ENCODE measurements at places on chromosomes 4 and X.

DNA sequence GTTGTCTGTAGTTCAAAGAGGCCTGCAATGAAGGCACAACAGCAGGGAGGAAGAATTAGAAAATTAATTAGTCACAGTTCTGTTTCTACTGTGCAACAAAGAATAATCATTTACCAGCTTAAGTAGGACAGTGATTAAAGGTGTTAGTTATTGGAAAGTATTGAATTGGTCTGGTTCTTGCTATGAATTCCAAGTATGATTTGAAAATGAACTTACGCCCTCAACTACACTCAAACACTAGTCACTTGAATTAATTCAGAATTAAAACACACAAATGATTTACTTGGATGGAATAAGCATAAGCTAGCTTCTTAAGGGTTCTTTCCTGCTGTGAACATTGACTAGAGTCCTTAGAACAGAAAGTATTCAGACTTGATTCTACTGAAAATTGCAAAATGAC is 69.9 kb upstream of the EXOC1L start:
- DNase-seq = no peak

GRCh38 chrX:154658187-154658586 is 4.8 kb upstream of the CTAG2 start:
- DNase-seq = no peak

- peak; percentile 81 for DNase-seq
These were observed 67.4 kb downstream of the NOCT start for GRCh38 chr4:139082750-139083606.

- DNase-seq = no peak
These were observed at the start of gene FHL1 for GRCh38 chrX:136147315-136147901. FHL1 (plus strand) TSS chrX:136147533.

GRCh38 chrX:53440621-53441517 is 6.7 kb upstream of the HSD17B10 start:
- DNase-seq = no peak

DNA sequence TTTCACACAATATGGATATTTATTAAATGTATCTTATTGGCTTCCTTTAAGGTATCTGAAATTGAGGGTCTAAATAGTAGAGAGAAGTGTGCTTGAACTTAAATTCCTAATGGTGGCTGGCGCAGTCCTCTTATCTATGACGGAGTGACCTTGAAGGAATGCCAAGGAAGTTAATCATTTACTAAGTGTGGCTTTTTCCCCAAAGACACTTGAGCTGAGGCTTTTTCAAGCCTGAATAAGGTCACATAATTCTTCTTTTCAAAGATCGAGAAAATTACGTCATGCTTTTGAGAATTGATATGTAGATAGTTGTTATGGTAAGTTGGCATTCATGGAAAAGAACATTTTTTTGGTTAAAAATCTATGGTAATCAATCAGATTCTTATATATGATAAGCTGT is 11.7 kb upstream of the PRPS2 start:
- DNase-seq = no peak

GRCh38 chrX:132958091-132958703 is at the start of gene HS6ST2:
HS6ST2 (minus strand) TSS chrX:132958629.
- no peak for DNase-seq

DNA sequence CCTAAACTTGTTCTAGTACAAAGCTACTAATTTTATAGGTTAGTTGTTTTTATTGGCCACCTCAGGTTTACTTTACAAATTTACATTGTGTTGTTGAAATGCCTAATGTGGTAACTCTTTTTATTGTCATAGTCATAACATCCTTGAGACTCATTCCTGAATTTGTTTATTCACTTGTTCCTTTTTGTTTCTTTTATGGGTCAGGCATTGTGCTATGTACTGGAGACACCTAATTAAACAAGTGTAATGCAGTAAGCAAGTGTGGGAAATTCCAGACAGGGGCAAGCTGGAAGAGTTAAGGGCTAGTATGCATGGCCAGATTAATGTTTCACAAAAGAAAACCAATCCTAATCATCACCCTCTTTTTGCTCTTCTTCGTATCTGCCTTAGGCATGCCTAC is 30.5 kb upstream of the TTC29 start:
- DNase-seq = no peak

DNA sequence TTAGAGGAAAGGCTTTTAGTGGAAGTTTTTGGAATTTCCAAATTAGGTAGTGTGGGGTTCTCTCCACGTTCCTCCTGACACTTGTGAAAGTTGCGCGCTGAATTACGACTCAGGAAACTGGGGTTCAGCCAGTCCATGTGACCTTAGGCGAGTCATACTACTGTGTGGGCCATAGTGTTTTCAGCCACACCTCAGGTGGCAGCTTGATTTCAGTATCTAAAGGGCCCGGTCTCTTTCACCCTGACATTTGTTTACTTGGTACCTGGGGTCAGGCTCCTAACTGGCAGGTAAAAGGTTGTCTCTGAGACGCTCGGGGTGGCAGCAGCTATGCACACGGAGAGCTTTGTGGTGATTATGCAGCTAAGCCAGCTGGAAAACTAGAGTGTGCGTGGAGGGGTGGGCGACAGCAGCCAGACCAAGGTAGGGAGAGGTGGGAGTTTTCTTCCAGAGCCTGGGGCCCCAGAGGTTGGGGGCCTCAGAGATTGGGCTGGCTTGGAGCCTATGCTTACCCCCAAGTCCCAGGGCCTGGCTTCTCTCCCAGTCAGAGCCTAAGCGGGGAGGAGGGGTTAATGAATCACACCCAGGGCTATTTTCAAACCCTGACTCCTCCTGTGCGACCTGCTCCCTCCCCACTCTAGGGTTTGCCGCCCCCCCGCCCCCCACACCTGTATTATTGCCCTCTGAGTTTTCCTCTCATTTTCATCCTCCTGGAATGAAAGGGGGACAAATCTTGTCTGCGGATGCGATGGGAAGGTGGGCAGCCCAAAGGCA is 47.2 kb downstream of the STARD8 start:
- no peak for DNase-seq

- no peak for DNase-seq
These were observed 243.2 kb upstream of the BMP3 start for GRCh38 chr4:80787306-80787705.

GRCh38 chr4:177489471-177490246 is 47.4 kb upstream of the AGA start:
- no peak for DNase-seq

DNA sequence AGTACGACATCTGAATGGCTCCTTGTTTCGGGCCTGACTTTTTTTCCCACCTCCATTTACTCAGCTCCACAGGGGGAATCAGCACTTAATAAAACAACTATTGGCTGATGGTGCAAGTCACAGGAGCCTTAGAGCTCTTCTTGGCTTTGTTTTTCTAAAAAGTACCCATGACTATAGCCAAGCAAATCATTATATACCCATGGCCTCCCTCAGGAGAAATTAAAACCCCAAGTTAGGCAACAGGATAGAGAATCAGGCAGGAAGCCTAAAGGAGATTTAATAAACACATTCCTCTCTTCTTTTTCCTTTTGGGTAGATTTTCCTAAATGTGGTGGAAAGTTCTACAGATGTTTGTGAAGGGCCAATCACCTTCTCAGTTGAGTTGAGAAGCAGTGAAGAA is 91.9 kb upstream of the RBPJ start:
- DNase-seq = no peak

DNA sequence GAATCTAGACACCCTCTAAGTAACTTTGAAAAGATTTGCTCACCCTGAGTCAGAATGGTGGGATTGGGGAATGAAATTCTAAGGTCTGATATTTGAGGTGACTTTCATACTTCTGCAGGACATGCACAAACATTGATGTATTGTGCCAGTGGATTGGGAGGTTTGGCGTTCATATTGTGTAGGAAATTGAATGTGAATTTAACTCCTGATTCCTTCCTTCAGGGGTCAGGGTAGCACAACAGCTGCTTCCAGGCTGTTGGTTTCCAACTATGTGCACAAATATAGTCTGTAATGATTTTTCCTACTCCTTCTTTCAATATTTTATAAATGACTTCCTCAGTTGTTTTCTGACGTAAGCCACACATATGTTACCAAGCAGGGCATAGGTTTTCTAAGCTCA is 3.1 kb downstream of the IL1RAPL1 start:
- no peak for DNase-seq

GRCh38 chrX:111831343-111831742 is 44.6 kb upstream of the TRPC5OS start:
- DNase-seq = no peak

- DNase-seq = no peak
These were observed 234.1 kb downstream of the CPE start for GRCh38 chr4:165612936-165613335.

- no peak for DNase-seq
These were observed 73.1 kb downstream of the CXXC4 start for GRCh38 chr4:104421566-104421965.

GRCh38 chr4:168588916-168589531 is 92.2 kb downstream of the PALLD start:
- DNase-seq = no peak

DNA sequence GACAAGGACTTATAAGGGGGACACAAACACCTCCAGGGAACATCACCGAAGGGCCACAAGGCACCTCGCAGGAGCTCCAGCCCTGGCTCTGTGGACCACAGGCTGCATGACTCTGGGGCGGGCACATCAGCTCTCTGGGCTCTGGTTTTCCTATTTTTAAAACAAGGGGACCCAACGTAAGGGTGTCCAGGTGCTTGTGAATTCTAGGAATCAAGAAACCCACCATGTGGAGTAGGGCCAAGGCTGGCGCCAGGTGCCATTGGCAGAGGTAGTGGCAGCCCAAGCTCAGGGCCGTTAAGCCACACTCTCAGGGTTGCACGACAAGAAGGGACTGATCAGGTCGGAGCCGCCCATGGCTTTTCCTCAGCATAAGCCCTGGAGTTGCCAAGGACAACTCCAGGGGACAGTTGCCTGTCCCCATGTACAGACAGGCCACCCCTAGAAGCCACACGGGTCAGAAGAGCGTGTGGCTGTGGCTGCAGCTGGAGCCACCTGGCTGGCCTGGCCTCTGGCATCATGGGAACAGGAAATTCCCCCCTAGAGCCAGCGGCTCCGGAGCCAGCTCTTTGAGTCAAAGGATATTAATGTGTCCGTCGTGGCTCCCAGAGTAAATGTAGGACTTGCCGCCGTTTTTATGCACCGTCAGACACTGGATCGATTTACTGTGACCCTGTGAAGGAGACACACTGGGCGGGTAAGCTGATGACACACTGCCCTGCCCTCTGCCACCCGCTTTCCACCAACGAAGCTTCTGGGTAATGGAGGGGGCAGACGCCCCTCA is 32.5 kb downstream of the WDR1 start:
- DNase-seq = no peak
